A549 (cell line): ENCODE measurements at places on chromosomes 4 and X. TPM values are rescaled to one million over a fixed set of nuclear protein-coding genes. Genes with fewer than 3 reads are reported as not detected.

The FGF13 gene
- not detected in 3 replicates for polyA plus RNA-seq

The PAGE5 gene
- polyA plus RNA-seq = not detected in 3 replicates

The UGT2B11 gene
- polyA plus RNA-seq = 0.09 to 0.16 TPM (median 0.14 TPM) in 3 replicates

DNA sequence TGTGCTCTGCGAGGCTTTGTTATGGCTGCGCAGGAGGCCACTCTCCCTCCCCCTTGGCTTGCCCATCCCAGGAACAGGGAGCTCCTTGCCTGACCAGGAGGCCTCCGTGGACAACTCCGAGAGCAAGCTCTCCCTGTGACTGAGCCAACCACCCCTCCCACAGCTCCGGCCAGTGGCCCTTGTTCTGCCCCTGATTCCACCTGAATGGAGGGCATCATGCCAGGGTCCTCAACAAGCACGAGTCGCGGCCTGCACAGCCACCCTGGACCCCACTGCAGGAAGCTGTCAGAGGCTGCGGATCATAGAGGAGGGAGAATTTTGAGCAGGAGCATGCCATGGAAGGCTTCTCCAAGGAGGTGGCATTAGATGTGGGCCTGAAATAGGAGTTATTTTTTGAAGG, 44.8 kb upstream of the GRPEL1 start:
- DNase-seq = no peak

GRCh38 chr4:27964095-27964494, 1103.5 kb downstream of the STIM2 start:
- no peak for DNase-seq

DNA sequence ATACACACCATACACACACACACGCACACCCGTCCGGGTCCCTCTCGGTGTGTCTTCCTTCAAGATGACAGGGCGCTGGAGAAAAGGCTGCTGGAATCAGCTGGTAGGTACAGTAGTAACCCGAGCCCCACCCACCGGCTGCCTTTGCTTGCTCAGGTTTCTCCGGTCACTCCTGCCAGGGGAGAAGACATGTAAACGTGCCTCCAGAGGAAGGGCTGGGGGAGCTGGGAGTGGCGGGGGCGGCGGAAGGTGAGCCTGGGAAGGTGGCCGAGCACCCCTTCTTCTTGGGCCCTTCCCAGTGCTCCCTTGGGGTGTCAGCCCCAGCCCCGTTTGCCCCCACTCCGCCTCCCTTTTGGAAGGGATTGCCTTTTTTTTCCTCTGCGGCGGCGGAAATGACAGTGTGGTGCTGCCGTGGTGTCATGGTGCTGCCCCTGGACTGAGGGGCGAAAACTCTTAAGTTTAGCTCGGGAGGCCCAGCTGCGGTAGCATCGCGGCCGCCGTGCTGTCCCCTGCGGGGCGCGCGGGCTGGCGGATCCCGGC, at the start of gene MID2:
Gene MID2, plus strand, starts transcription at position 169 of the 540 bp plus-strand sequence. CDS start 561 bp downstream, outside the sequence.
- peak; percentile 66 for DNase-seq

DNA sequence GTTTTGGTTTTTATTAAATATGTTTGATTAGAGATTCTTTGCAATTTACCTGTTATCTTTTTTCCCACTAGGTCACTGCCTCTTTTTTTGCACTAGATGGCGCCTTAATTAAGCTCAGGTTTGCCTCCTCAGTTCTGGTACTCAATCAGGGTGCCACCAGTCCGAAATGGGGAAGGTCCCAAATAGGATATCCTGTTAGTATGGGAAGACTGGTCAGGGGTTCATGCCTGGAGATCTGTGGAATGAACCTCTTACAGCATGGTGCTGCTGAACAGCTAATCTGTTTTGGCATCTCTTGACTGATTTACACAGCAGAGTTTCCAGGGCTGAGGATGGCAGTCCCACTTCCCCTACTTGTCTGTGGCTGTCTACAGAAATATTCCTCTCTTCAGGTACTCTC, 24.2 kb upstream of the VSIG1 start:
- DNase-seq = peak; percentile 46

- no peak for DNase-seq
Observed at GRCh38 chrX:39509157-39509556, 588.6 kb downstream of the BCOR start.

DNA sequence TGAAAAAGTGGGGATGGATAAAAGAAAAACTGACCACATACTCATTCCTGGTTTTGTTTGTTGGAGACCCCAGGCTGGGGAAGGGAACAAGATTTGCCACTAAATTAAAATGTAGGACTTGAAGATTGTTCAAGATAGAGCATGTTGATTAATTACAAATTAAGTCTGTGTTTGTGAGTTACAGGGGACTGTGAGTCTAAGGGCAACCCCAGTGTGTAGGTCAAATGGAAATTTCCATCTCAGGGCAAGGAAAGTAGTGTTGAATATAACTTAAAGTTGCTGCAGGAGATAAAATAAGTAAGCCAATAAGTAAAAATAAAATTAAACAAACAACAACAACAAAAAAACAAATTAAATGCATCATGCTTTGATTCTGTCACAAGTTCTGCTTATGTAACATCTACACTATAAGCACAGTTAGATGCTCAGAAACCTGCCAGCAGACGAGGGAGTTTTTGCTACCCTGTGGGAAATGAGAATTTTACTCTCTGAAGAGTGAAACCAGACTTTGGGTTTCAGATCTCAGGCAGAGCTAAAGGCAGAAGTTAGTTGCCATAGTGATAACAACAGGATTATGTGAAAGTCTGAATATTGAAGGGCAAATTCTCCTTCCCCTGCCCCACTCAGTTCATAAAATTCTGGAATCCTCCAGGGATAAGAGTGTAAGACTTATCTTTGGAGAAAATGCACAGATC, 352.3 kb downstream of the GRXCR1 start:
- no peak for DNase-seq

GRCh38 chr4:3009422-3009821, 46.1 kb downstream of the GRK4 start:
- peak; percentile 11 for DNase-seq

GRCh38 chr4:34718576-34719245, 1525.6 kb downstream of the ARAP2 start:
- no peak for DNase-seq
